Neural crest cell (in vitro differentiated cells): ENCODE measurements at places on chromosomes 2 and 18. TPM values are rescaled to one million over a fixed set of nuclear protein-coding genes. Genes with fewer than 3 reads are reported as not detected.

GRCh38 chr2:75208738-75209137, 9.4 kb upstream of the TACR1 start:
- no peak for DNase-seq

IL37 gene
- 0.40 TPM in 1 of 2 replicates, not detected in the other for total RNA-seq

DNA sequence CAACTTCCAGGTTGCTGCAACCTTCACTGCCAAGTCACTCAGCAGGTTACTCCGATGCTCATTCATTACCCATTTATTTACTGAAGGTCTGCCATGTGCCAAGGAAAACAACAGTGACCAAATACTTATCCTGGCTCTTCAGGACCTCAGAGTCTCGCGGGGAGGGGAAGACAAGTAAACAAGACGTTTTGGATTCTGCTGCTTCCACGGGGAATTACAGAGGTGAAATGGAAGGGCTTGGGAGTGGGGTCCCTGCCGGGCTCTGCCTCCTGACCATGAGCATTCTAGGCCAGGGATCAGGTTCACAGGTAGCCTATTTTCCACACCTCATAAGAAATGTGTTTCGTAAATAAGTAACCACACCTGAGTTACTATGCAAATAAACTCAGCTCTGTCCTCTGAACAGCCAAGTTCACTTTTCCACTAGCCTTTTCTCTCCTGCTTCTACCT, 68.1 kb downstream of the CLHC1 start:
- DNase-seq, result no peak

DNA sequence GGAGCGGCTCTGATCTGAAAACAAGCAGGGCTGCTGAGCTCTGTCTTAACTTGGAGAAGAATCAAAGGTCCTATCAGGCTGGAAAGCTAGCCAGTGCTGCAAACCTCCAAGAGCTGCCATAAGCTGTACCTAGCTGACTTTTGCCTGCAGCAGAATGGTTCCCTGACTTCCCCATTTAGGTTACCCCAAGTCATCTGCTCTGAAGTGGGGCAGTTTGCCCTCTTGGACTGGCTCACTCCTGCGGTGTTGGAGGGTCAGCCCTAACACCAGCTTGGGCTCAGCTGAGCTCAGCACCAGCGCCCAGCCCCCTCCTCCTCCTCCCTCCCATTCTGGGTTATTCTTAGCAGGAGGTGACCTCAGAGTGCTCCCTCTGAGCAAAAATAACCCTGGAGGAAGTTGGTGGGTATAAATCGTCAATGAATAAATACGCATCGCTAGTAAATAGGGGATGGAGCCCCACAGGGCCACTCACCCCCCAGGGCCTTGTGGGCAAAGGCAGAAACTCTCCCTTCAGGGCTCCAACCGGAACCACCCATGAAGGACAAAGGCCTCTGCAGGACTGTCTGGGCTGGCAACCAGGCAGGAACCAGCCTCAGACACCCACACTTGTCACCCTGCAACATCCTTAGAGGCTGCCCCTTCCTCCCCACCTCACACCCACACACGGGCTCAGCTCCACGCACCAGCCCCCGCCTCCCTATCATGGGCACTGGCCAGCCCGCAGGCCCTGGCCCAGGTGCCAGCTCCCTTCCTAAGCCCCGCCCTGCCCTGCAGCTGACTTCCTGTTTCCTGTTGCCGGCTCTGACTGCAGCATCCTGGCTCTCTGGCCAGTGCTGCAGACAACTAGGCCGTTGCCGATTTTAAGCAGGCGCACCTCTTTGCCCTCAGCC, 46.9 kb downstream of the DNMT3A start:
- no peak for DNase-seq

- no peak for DNase-seq
Measured at GRCh38 chr18:40738321-40738880, 1216.6 kb upstream of the PIK3C3 start.

BOLA3 gene
- total RNA-seq, result 29.3 and 36.9 TPM in 2 replicates

DNA sequence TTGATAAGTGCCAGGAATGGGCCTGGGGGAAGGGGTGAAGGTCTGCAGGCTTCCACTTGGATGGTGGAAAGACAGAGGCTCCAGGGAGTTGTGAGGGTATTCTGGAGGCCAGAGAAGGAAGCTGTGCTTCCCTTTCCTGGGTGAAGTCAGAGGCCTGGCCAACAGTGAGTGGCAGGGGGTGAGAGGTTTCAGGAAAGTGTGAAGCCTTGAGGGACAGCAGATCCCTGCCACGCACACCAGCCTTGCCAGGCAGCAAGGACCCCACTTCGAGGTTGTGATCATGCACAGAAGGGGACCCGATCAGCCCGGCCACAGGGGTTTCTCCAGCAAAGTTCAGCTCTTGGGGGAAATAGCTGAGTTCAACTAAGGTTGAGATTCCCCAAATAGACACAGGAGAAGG, 66.5 kb downstream of the SMAD7 start:
- DNase-seq, result no peak

DNA sequence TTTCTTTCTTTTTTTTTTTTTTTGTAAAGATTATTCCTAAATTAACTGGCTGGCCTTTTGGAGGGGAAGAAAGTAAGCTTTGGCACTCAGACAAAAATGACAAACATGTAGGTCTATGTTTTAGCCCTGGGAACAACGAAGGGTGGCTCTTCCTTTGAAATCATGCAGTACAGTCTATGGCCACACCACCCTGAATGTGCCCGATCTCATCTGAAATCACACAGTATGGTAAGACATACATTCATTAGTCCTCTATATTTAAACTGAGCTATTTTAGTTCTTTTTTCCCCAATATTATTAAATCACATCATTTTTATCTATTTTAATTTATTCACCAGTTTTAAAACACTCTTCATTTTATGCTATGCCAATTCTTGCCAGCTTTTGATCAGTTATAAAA, 48.2 kb downstream of the PLA2R1 start:
- DNase-seq, result no peak

DNA sequence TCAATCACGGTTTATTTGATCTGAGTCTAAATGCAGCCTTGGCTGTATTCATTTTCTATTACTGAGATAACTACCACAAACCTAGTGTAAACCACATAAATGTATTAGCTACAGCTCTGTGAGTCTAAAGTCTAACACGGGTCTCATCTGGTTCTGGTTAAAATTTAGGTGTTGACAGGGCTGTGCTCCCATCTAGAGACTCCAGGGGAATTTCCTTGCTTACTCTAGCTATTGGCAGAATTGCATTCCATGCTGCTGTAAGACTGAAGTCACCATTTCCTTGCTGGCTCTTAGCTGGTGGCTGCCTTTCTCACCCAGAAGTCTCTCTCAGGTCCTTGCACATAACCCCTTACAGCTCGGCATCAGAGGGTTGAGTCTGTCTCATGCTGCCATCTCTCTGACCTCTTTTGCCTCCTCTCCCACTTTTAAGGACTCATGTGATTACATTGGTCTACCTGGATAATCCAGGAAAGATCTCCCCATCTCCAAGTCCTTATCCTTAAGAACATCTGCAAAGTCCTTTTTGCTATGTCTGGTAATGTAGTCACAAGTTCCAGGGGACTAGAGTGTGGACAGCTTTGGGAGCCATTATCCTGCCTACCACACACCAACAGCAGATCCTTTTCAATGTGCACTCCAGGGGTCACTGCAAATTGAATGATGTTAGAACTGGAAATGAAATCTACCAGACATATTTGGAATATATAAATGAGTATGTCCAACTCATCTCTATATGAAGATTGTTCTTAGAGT, 207.0 kb upstream of the AGAP1 start:
- DNase-seq, result no peak

- no peak for DNase-seq
Measured at GRCh38 chr18:75489493-75490190, 62.1 kb upstream of the SMIM21 start.

DNA sequence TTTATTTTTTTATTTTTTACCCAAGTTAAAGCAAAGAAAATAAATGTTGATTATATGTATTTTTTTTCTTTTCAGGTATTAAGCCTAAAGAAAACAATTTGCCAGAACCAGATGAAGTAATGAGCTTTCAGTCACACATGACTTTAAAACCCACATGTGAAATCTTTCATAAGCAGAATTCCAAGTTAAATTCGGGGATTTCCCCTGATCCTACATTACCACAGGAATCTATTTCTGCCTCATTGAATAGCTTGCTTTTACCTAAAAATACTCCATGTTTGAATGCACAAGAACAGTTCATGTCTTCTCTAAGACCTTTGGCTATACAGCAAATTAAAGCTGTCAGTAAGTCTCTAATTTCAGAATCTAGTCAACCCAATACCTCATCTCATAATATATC, 26.6 kb downstream of the GEN1 start:
- DNase-seq, result no peak

C2orf15 gene
- 0.23 and 0.37 TPM in 2 replicates for total RNA-seq

TUBA4B gene
- not detected in 2 replicates for total RNA-seq

GRCh38 chr2:152355409-152355831, 20.4 kb downstream of the FMNL2 start:
- no peak for DNase-seq

GRCh38 chr2:59308108-59308507, 1067.0 kb upstream of the FANCL start:
- no peak for DNase-seq

DNA sequence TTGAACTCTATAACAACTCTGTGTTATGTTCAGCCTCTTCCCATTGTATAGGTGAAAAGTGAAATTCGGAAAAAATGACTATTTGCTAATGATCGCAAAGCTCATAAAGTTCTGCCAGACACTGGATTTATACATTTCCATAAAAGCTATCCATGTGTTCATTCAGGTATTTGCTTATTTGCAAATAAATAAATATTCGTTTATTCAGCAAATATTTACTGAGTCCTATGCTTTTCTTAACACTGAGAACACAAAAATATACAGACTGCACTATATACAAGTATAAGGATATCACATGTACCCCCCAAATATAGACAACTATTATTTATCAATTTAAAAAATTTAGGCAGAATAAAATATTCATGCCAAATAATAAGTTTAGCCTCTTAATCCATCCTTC, 63.2 kb upstream of the ATP8B1 start:
- no peak for DNase-seq

- DNase-seq, result no peak
Measured at GRCh38 chr2:19120941-19121750, 237.3 kb downstream of the OSR1 start.

DNA sequence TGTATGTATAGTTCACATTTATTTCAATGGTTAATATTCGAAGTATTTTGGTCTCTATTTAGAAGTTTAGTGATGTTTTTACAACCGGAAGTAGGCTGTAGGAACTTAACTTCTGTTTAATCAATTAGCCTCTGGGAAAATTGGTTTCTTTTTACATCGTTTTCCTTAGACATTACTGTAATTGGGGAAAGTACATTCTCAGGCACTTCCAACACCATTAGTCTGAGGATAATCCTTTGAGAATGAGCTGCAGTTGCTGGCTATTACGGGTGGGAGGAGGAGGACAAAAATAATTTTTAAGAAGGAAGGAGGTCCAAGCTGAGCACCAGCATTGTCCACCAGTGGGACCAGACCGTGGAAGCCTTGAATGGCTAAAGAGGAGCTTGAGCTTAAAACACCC, 70.4 kb upstream of the ST3GAL5 start:
- DNase-seq, result no peak

DNA sequence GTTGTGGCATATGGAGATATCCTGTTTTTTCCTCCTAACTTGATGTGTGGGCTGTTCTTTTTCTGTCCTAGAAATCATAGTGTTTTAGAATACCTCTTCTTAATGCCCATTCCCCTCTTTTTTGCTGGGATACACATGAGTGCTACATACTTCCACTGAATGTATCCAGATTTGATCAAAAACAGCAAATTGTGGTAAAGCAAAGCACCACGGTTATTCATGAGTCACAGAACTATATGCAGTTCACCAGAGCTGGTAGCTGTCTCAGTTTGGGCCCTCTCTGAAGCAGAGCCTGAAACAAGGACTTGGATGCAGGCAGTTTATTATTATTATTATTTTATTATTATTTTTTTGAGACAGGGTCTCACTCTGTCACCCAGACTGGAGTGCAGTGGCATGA, 69.9 kb upstream of the CTLA4 start:
- DNase-seq, result no peak

GCA gene
- 11.3 TPM in 2 replicates for total RNA-seq

GRCh38 chr2:101124643-101125366, 26.4 kb downstream of the TBC1D8 start:
- no peak for DNase-seq

RIT2 gene
- total RNA-seq, result not detected in 2 replicates

GRCh38 chr2:211331736-211332135, 775.3 kb downstream of the CPS1 start:
- no peak for DNase-seq

ADRA2B gene
- 0.79 and 0.82 TPM in 2 replicates for total RNA-seq

CYTIP gene
- 0.35 TPM in 1 of 2 replicates, not detected in the other for total RNA-seq

G6PC2 gene
- total RNA-seq, result not detected in 2 replicates

MDH1B gene
- 2.0 and 4.6 TPM in 2 replicates for total RNA-seq

PRR30 gene
- not detected in 2 replicates for total RNA-seq

DNA sequence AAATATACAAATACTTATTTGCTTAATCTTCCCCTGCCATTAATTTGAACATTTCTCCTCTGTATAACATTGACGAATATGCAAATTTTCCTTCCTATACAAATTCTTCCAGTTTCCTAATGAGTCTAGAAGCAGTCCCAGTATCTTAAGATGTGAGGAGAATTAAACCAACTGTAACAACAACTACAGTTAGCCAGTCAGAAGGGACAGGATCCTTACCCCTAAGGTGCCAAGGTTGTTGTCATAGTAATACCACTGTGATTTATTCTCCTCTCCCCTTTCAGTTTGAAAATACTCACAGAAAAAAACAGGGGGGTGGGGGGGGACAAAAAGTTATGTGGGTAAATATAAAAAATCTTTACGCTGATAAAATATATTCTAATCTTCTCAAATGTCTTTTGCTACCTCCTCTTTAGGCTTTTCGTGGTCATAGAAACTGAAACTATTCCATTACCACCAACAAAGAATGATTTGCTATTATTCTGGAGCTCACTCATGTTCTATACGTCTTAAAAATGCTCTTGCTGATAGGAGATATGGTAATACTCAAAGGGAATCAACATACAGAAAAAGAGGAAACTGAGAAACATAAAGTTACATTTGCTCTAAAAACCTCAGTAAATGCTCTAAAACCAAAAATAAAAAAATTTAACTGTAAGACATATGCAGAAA, 107.6 kb downstream of the MEMO1 start:
- DNase-seq, result no peak

GRCh38 chr18:5464251-5464650, 79.5 kb downstream of the EPB41L3 start:
- no peak for DNase-seq

GRCh38 chr2:132651115-132652045, 18.6 kb downstream of the LYPD1 start:
- peak; percentile 34 for DNase-seq

ANKRD44 gene
- 11.2 and 13.5 TPM in 2 replicates for total RNA-seq

ALPG gene
- not detected in 2 replicates for total RNA-seq

MROH2A gene
- total RNA-seq, result not detected in 2 replicates

DNA sequence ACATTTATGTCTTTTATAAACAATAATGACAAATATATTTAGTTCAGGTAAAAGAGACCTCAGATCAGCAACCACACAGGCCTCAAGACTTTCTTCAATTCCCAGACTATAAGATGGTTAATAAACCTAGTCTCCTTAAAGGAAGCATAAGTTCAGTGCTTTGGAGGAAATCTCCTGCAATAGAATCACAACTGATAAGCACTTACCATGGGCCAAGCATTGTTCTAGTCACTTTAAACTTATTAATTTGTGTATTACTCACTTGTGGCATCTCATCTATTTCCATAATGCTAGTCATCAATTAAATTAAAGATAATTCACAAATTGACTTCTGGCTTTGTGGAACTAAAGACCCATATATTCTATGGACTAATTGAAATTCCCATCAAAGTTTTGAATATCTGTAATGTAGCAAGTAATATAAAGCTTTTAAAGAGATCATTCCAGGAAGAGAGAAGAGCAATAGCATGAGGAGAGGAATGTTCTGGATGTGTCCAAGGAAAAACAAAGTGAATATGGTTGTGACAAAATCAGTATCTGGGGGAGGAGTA, 42.2 kb downstream of the COL3A1 start:
- no peak for DNase-seq

COLEC12 gene
- 1.7 and 2.0 TPM in 2 replicates for total RNA-seq
